Iris pigment epithelial cell (primary cell): ENCODE measurements at places on chromosomes 7 and 10.

GRCh38 chr7:3960050-3960763 is 659.2 kb downstream of the SDK1 start:
- no peak for DNase-seq

DNA sequence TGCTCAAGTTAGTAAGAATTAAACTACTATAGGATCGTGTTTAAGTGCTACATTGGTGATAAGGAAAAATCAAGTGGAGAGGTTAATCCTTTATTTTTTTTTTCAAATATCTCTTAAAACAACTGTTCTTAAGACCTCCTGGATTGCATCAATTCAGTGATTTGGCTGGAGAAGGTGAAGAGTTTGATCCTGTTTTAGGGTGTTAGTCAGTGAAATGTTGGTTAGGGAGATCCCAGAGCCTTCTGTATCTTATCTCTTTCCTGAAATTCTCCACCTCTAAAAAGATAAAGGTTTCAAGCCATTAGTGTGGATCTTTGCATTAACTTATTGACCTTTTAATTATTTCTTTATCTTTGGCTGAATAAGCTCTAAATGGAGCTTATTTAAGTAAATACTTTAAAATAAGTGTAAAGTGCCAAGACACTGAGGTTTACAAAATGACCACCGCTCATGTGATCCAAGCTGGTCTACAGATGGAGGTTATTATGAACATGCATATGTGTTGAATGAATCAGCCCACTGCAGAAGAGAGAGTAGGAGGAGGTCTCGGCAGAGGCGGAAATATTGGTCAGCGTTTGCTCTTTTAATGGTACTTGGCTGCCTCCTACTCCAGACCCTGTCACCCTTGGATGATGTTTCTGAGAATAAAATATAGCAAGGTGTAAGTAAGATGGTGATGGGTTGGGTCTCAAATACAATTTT is 51.8 kb upstream of the BMPER start:
- peak; percentile 80 for DNase-seq

GRCh38 chr7:85734823-85735222 is 548.0 kb upstream of the SEMA3D start:
- DNase-seq = no peak

DNA sequence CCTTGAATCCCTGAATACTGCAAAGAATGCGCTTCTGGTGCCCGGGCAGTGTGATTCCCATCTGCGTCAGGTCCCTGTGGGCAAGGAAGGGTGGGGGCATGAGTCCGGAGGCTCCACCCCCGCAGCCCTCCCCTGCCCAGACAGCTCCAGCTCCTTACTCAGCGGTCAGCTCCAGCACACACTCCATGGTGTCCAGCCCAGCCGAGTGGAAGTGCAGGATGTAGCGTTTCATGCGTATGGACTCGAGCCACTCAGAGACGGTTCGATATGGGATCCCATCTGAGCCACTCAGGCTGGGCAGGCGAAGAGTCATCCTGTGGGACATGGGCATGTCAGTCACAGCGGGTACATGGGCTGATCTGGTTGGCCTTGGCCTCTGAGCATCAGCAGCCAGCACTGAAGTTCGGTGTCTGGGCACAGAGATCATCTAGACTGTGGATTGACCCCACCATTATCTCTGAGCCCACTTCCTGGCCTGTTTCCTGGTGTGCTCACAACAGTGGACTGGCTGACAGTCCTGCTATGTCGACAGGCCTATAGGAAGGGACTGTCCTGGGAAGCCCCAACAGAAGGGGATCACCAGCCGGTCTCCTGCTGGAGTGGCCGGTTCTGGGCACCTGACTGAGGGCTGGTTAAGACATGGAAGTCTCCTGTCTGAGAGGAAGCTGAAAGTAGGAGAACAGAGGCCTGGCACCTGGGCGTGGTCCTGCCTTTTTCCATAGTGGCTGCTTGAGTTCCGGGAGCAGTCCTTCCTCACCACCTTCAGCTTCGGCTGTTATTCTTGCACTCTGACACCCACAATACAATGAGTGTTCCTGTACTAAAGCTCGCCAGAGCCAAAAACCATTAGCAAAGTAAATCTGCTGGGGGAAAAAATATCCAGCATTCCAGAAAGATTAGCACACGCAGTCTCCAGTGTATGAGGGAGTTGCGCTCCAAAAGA is 10.6 kb downstream of the ZYX start:
- DNase-seq = peak; percentile 65

- DNase-seq = no peak
Observed at GRCh38 chr7:128165927-128166420, 75.1 kb upstream of the LEP start.

- peak; percentile 64 for DNase-seq
Observed at GRCh38 chr10:69124563-69125268, 738 bp downstream of the VPS26A start.

DNA sequence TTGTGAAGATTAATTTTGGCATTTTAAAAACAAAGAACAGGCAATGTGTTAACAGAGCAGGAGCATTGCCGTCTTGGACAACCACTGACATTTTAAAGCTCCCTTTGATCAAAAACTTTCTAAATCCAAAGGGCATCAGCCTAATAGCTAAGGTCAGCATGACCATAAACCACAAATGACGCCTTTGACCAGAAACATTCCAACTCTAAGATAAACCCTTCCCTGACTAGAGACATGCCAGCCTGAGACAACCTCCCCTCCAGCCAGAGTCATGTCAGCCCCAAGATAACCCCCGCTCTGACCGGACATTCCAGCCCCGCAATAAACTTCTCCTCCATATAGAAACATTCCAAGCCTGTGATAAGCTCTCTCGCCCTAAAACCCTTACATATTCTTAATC is 949.4 kb upstream of the POT1 start:
- no peak for DNase-seq

- DNase-seq = no peak
Observed at GRCh38 chr7:73741600-73741999, 3.0 kb upstream of the ABHD11 start.

DNA sequence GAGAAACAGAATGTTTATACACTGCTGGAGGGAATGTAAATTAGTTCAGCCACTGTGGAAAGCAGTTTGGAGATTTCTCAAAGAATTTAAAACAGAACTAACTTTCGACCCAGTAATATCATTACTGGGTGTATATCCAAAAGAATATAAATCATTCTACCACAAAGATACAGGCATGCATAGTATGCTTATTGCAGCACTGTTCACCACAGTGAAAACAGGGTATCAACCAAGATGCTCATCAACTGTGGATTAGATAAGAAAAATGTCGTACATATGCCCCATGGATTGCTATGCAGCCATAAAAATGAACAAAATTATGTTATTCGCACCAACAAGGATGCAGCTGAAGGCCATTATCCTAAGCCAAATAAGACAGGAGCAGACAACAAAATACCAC is 343.1 kb upstream of the KCND2 start:
- no peak for DNase-seq

DNA sequence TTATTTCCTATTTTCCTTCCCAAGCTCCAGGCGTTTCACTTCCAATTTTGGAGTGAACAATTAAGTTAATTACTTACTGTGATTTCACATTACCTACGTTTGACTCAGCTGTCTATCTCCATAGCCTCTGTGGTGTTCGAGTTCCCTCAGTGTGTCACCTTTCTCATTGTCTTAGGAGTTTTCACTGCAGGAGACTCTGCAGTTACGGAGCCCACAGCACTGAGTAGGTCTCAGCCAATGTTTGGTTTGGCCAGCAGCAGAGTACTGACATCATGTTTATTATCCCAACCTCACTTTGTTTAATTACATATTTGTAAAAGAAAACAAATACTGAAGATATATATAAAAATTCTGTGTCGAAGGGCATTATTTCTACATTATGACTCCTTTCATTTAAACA is 1123.9 kb downstream of the CNTNAP2 start:
- no peak for DNase-seq

DNA sequence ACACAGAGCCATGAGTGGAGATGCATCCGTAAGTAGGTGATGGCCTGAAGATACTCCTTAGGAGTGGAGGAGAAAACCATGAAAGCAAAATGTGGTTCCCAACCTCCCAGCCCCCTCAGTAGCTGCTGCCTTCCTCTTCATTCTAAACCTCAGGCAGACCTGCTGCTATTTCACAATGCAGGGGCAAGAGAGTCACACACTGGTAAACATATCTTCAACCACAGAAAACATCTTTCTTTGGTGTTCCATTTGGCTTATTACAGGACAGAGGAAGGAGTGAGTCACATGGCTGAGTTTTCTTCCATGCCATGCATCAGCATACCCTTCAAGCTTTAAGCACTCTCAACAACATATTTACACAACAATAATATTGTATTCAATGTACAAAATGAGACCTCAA is 342.1 kb downstream of the BMPER start:
- DNase-seq = peak; percentile 49
